NCI-H146 (cell line): ENCODE measurements at places on chromosomes 5 and 9.
A peak's percentile ranks its signal among the peaks of the same experiment; 100 is the strongest.

DNA sequence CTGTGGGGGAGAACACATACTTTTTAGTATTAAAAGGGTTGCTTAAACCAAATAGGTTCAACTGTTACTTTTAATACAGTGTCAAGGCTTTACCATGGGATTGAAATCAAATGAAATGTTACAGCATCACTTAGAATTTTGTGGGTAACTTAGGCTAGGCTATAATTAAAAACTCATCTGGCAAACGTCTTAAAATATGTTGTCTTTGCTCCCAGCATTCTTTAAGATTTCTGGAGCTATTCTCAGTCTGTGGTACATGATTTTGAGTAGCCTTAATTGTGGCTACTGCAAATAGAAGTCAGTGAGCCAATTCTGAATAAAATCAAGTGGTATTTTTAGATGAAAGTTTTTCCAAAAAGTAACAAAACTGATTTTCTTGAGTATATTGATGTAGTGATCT is 30.7 kb downstream of the UHRF2 start:
- DNase-seq = no peak

DNA sequence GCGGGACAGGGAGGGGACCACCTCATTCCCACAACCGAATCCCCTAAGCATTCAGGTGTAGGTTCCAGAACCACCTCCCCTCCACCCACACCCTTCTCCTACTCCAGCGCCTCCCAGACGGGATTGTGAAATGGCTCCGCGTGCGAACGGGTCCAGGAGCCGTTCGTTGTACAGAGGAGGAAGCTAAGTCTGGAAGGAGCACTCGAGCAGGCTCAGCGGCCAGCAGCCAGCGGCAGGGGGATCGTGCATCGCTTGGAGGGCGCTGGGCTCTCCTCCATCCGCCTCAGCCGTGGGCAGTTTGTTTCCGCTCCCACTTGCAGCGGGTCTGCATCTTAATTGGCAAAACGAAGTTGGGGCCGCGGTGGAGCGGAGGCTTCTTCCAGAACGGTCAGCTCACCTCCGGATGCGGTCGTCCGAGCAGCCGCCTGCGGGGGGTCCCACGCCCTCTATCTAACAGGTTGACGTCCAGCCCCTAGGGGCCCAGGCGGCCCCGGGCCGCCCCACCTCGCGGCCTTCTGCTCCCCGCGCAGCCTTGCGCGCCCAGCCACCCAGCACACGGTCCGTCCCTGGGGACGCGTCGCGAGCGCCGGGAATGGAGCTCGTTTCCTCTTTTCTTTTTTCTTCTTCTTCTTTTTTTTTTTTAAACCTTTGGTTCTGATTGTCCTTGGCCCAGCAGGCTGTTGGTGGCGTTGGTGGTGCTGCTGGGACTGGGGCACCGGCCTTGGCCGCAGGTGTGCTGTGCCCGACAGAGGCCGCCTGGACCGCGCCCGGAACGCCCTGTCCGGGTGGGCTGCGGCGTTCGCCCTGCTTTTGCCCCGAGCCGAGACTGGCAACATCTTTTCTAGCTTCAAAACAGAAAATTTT is 3.9 kb upstream of the BARX1 start:
- DNase-seq = no peak

- peak; percentile 20 for DNase-seq
These were observed 171.6 kb downstream of the PAX5 start for GRCh38 chr9:36862206-36863145.

DNA sequence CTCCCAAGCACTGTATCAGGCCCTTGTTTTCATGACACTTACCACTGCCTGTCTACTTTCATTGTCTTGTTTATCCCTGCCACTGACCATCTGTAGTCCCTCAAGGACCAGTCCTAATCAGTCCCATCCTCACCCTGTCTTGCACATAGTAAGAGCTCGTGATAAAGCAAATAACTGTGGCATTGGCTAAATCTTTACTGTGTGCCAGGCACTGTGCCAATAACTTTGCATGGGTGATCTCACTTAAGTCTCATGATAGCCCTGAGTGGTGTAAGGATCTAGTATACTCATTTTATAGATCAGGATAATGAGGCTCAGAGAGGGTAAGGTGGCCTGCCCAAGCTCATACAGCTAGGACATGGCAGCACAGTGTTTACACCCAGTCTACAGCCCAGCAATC is 5.6 kb downstream of the CDX1 start:
- DNase-seq = no peak

GRCh38 chr9:126624912-126625311 is 11.2 kb downstream of the LMX1B start:
- DNase-seq = no peak

- DNase-seq = no peak
These were observed 824.3 kb downstream of the SEMA5A start for GRCh38 chr5:8721536-8721935.

- DNase-seq = no peak
These were observed 135.6 kb downstream of the ACTL7B start for GRCh38 chr9:108720191-108720642.

GRCh38 chr5:174325961-174326360 is 280.5 kb downstream of the NSG2 start:
- no peak for DNase-seq

GRCh38 chr5:42718591-42718990 is 38.0 kb upstream of the CCDC152 start:
- DNase-seq = no peak

DNA sequence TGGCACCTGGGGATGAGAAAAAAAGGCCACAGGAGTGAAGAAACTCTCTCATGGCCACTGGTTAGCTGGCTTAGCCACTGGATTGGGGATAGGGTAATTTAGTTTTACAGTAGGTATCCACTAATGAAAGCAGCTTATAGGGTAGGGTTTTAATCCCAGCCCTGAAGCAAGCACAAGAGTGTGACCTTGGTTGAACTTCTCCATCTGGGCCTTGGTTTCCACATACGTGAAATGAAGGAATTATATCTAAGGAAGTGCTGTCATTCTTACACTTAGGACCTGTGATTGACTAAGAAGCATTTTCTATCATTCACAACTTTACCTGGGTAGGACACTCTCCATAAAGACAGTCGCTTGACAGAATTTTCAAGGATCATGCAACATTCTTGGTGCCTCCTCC is 49.6 kb downstream of the FAT2 start:
- no peak for DNase-seq

DNA sequence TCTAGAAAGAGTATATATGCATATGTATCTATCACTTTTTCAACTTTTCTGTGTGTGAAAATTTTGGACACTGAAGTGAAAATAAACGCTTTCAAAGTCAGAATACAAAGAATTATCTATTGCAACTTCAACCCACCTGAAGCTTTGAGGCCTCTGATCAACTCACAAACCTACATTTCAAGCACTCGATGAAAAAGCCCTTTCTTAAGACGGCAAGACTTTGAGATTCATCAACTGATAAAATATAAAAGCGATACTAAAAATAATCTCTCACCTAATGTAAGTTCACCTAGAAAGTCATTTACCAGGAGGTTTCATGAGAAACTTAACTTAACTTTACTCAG is 1.2 kb downstream of the GOLPH3 start:
- no peak for DNase-seq

GRCh38 chr9:68947842-68948569 is 65.9 kb downstream of the PRKACG start:
- no peak for DNase-seq

DNA sequence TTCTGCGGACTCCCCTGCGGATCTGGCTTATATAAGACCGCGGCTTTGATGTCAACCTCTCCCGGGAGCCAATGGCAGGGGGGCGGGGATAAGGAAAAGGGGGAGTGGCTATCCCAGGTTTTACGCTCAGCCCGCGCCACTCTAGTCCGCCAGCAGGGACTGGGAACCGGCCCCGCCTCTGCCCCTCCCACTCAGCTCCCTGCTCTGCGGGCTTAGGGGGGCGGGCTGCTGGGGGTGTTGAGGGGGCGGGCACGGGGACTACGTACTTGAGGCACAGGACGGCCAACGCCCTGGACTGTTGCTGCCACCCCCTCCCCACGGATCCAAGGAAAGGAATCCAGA is at the start of gene HAND1:
Gene HAND1 (minus strand): TSS at position 4 of the 342 bp plus-strand sequence. CDS start 219 bp downstream, outside the sequence.
- DNase-seq = peak; percentile 66

GRCh38 chr5:126403876-126404275 is 19.3 kb upstream of the GRAMD2B start:
- DNase-seq = no peak

GRCh38 chr9:127662617-127663016 is 44.2 kb upstream of the CFAP157 start:
- DNase-seq = no peak

GRCh38 chr5:141952020-141952419 is 6.0 kb downstream of the PCDH12 start:
- DNase-seq = no peak

- no peak for DNase-seq
These were observed 96.5 kb upstream of the ERCC6L2 start for GRCh38 chr9:95778957-95779356.

GRCh38 chr5:173618927-173619519 is 2.6 kb upstream of the BOD1 start:
- peak; percentile 22 for DNase-seq

GRCh38 chr9:75891771-75892215 is 1.3 kb downstream of the PCSK5 start:
- no peak for DNase-seq

DNA sequence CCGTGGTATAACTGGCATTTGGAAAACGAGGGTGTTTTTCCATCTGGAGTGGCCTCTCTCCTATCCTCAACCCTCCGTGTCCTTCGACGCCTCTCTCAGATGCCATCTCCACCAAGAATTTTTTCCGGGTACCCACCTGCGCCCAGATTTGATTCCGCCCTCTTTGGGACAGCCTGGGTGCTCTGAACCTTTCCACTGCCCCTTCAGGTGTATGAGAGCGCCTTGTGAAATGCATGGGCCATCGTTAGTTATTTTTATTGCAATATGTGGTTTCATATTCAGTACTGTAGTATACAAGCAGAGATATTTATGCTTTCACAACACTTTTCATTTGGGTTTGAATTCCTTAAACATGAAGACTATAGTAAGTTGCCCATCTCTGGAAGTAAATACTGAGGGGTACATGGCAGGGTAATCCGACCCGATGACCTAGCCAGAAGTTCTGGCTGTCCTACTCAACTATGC is 78.2 kb upstream of the IFNE start:
- no peak for DNase-seq

DNA sequence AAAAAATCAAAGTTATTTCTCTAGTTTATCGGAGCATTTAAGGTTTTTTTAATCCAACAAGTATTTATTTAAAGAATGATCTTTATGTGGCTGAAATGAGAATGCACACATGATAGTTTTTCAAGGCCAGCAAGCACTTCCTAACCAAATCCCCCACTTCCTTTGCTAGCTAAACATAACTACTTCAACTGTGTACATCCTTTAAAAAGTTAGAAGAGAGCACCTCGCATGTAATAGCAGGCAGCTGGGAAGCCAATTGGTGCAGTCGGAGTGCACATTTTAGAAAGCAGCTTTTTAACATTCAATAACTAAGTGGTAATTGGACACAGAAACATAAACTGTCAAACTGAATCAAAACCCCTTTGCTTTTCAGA is 245.7 kb downstream of the BNC2 start:
- DNase-seq = no peak

- DNase-seq = no peak
These were observed 217.3 kb upstream of the RASEF start for GRCh38 chr9:83280268-83280667.

GRCh38 chr5:88480245-88480644 is 211.6 kb upstream of the TMEM161B start:
- DNase-seq = no peak

- DNase-seq = no peak
These were observed 631.3 kb upstream of the SEMA6A start for GRCh38 chr5:117205894-117206293.

DNA sequence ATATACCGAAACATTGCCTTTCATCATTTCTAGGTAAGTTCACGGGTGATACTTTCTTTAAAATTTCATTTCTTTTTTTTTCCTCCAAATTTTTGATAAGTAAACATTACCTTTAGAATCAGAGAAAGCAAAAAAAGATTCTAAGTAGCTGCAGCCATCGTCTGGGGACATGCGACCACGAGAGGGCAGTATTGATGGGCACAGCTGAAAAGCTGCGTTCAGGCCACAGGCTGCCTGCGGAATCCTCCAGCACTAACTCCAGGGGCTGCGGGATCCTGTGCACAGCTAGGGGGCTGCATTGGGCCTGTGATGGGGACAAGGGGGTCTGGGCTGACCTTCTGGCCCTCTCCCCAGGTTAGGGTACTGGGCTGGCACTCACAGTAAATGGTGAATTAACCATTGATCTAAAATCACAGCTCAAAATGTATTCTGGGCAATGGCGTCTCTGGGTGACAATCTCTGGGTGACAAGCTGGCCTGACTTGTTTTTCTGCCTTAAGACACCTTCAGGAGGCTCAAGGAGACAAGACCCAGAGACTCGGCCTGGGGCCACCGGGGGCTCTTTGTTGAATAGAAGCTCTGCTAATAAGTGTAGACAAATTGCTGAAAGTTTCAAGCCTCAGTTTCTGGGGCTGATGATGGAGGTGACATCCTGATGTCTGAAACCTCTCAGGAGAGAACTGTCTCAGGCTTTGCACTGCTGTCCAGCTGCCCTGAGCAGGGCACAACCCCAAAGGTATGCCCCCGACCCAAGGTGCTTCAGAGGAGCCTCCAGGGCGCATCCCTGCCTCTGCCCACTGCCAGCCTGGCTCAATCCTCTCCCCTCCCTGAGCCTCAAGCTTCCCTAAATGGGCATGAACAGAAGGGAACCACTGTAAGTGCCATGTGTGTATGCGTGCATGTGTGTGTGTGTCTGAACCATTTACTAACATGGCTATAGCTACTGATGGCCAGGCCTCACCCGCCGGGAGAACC is 44.3 kb upstream of the SARDH start:
- DNase-seq = peak; percentile 4

- DNase-seq = no peak
These were observed 111.1 kb downstream of the RGS3 start for GRCh38 chr9:113574441-113575262.

DNA sequence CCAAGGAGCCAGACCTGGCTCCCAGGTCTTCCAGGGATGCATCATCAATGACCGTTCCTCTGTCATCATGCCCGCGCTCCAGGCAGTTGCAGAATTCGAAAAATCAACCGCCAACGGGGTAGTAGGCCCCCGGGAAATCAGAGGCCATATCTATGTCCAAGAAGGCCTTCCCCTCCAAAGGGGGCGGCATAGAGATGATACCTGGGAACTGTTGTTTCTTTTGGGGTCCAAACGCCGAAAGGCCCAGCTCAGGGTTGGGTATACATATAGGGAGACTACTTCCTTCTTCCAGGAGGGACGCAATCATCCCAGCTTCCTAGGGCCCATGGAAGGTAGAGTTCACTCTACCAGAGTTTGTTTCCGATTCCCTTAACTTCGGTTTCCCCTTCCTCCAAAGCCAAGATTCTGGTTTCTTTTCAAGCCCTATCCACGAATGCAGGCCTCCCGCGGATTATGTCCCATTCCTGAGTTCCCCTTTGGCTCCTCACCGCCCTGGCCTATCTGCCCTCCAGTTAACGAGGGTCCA is 754 bp downstream of the DCAF12 start:
- peak; percentile 17 for DNase-seq

- DNase-seq = no peak
These were observed 123.7 kb downstream of the WNK2 start for GRCh38 chr9:93307468-93308157.

- DNase-seq = no peak
These were observed 381.0 kb downstream of the ENC1 start for GRCh38 chr5:74259572-74259971.
